Caki2 (cell line): ENCODE measurements at places on chromosomes 2 and 18. TPM values are rescaled to one million over a fixed set of nuclear protein-coding genes. Genes with fewer than 3 reads are reported as not detected.
A peak's percentile ranks its signal among the peaks of the same experiment; 100 is the strongest.

DNA sequence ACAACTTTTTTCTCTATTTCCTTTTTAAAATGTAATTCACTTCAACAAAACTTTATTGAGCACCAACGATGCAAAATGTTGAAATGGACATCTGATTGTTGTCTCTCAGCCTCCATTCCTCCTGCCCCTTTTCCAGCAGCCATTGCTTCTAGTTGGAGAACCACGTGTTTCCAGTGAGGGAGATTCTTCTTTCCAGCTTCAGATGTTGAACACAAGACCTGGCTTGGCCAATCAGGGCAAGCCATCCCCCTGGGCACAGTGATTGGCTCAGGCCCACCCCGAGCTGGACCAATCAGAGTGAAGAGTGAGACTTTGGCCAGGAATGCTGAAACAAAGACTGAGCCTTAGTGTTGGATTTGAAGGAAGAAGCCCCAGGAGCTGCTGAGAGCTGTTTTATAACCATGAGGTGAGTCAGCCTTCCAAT, 59.0 kb downstream of the E2F6 start:
- peak; percentile 64 for DNase-seq

NGEF gene
- 72.6 and 115 TPM in 2 replicates for total RNA-seq

- no peak for DNase-seq
Measured at GRCh38 chr2:17388798-17389197, 129.4 kb downstream of the RAD51AP2 start.

DNA sequence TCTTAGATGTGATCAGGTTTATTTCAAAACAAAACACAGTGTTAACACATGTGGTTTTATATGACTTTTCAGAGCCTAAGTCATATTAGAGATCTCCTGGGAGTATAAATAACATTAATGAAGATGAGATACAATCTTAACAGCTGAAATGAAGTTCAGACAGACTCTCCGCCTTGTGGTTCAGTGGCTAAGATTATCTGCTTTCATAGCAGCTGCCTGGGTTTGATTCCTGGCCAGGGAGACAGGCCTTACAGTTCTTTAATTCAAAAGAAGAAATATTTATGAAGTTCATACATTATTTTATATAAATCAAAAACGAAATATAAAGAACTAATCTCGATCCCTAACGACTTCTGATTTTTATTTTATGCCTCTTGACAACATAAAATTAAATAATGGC, 35.2 kb upstream of the TTC32 start:
- DNase-seq = no peak

- DNase-seq = no peak
Measured at GRCh38 chr2:8542381-8543059, 139.3 kb upstream of the ID2 start.

PCARE gene
- total RNA-seq = not detected in 2 replicates

DNA sequence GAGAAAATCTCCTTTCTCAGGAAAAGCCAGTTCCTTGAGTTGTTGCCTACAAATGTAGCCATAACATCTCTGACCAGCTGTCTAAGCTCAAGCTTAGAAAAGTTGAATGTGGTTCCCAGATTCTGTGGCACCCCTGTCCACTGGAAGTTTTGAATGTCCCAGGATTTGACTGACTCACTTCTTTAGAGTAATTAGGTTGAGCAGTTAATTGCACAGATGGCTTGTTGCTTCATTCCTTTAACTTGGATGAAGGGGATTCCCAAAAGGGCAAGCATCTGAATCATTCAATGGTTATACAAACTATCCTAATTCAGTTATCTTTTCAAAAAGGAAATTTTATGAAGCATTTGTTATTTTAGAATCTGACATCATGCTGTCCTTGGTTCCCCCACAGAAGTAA, 374.7 kb downstream of the LNPK start:
- DNase-seq = no peak

- DNase-seq = peak; percentile 61
Measured at GRCh38 chr2:219661197-219661954, 33.9 kb downstream of the SLC4A3 start.

GRCh38 chr18:13222856-13223281, 4.3 kb downstream of the LDLRAD4 start:
- no peak for DNase-seq

HOXD11 gene
- 3.7 TPM in 1 of 2 replicates, not detected in the other for total RNA-seq

- DNase-seq = no peak
Measured at GRCh38 chr2:203824603-203825002, 43.0 kb upstream of the CTLA4 start.

UGT1A1 gene
- total RNA-seq = 6.9 and 10.4 TPM in 2 replicates

GRCh38 chr2:62437785-62438184, 68.2 kb downstream of the TMEM17 start:
- DNase-seq = no peak

DNA sequence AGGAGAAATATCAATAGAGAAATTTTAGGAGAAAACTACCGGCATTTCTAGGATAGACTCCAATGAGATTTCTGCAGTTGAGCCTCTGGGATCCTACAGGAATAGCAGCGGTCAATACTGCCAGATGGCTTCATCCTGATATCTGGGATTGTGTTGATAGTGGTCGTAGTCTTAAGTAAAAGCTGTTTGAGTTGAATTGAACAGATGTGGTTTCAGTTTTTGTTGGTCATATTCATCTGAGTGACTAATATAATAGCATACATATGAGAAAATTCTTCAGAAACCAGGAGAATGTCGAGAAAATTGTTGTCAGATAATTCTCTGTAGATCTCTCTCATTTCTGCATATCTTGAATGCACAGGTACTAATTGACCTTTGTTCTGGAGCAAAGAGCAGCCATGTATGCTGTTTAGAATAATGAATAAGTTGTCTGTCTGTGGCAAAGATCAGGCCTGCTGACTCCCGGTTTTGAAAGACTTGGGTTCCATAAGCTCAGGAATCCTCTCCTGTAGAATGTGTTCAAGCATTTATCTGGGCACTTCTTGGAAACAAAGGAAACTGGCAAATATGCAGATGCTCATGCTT, 288.1 kb downstream of the TMX3 start:
- no peak for DNase-seq

PROKR1 gene
- total RNA-seq = not detected in 2 replicates

DNA sequence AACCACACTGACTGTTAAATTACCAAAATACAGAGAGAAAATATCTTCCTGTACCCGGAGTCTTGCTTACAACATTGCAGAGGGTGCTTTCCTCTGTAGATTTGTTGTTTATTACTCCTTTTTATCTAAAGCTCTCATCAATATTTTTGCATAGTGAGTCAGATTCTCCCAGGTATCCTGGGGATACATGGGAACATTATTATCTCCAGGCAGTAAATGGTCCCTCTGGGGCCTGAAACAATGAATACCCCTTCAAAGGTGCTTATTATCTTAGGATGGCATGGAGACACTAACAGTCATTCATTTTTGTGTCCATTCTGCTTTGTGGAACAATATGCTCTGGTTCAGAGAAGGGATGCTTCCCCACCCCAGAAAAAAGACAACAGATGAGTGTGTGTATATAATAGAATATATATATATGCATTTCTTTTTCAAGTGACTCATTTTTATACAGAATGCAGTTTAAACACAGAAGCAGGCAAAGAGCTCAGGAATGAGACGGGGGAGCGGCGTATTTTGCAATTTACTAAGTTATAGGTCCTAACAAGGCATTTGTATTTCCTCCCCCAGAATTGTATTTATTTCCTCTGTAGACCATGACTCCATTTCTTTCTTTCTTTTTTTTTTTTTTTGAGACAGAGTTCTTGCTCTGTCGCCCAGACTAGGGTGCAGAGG, 424.8 kb upstream of the ZEB2 start:
- no peak for DNase-seq

GRCh38 chr2:208146006-208146405, at the start of gene CRYGB:
CRYGB (minus strand) TSS chr2:208146158; CDS start chr2:208146120, 38 bp downstream.
- DNase-seq = no peak

GRCh38 chr2:71683070-71683469, 229.7 kb downstream of the DYSF start:
- DNase-seq = no peak

KLHL14 gene
- 1.6 and 2.2 TPM in 2 replicates for total RNA-seq

ALLC gene
- total RNA-seq = not detected in 2 replicates

GRCh38 chr18:79077181-79077580, 8.0 kb downstream of the ATP9B start:
- no peak for DNase-seq

DNA sequence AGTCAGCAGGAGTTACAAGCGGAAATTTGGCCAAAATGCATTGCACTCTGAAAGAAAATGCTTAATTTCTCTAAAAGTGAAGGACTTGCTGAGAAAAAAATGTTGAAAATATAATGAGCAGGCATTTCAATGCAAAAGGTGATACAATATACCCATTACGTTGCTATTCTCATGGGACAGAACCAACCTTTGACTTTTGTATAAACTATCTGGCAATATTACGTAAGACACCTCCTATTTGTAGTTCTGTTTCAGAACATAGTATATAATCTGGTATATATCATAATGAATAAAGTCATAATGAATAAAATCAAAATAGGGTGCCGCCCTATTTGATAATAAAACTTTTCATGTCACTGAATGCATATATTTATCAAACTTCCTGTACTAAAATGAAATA, 286.2 kb upstream of the SESTD1 start:
- no peak for DNase-seq

DHRS9 gene
- total RNA-seq = 0.70 and 0.88 TPM in 2 replicates

DNA sequence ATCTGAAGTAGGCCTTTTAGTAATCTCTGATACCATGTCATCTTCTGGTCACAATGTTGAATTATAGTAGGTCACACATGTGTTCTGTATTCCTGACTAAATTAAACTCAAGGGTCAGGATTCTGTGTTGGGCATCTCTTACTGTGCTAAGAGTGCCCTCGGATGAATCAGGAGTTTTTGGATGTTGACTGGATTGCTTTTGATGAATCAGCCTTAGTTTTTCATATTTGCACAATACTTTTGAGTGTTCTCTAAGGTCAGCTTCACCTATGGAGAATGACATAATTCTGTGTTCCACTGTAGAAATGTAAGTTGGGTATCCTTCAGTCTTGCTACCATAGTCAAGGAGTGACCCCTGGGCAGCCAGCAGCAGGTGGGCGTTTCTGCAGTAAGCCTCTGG, 190.1 kb downstream of the PTPRM start:
- no peak for DNase-seq

GRCh38 chr2:3628241-3628679, 29.7 kb upstream of the ALLC start:
- DNase-seq = no peak

VAMP8 gene
- 2.0 and 3.4 TPM in 2 replicates for total RNA-seq
